NT2/D1 (cell line): ENCODE measurements at places on chromosomes 12 and 14.

GRCh38 chr12:25040593-25040992, 91.7 kb upstream of the BCAT1 start:
- DNase-seq = no peak

DNA sequence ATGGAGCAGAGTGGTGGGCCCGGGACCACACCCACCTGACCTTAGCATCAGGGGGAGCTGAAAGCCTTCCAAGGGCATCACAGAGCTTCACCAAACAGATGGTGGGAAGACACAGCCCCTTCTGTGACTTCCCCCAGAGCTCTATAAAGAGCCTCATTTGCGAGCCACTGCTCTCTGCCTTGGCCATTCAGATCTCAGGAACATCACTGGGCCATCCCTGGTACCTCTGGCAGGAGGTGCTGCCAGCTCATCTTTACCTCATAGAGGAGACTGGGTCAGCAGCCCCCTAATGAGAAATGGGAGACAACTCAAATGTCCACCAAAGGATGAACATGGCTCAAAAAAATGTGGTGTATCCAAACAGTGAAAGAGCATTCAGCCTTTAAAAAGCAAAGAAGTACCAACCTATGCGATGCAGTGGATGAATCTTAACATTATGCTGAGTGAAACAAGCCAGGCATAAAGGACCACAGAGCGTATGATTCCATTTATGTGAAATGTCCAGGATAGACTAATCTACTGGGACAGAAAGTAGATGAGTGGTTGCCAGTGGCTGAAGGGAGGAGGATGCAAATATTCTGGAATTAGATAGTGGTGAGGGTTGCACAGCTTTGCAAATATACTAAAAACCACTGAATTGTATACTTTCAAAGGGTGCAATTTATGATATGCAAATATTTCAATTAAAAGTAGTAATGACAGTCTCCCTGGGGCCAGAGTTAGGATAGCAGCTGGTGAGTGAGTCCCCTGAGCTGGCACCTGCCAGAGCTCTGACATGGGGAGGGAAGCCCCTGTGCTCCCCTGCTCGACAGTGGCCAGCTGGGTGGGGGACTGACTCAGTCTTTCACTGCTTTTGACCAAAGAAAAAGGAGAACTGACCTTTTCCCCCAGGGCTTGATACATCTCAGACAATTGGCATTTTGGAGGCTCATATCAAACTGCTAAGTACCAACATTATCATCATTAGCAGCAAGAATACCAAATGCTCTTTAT, 116.6 kb downstream of the GCH1 start:
- DNase-seq = no peak

GRCh38 chr12:3727877-3728632, 24.9 kb downstream of the CRACR2A start:
- no peak for DNase-seq

DNA sequence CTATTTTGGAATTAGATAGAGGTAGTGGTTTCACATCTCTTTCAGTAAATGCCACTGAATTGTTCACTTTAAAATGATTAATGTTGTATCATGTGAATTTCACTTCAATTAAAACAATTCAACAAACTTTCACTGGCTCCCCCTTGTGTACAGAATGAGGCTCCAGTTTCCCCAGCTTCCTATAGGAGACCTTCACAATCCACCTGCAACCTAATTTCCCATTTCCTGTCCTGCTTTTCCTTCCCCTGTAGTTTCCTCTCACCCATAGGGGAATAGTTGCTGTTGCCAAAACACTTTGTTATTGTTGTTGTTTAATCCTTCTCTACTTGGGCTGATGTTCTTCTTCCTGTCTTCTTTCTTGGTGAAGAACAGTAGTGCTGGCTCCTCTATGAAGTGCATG, 59.8 kb downstream of the NPAS3 start:
- DNase-seq = no peak

- no peak for DNase-seq
These were observed 23.2 kb downstream of the BORCS5 start for GRCh38 chr12:12379831-12380730.

DNA sequence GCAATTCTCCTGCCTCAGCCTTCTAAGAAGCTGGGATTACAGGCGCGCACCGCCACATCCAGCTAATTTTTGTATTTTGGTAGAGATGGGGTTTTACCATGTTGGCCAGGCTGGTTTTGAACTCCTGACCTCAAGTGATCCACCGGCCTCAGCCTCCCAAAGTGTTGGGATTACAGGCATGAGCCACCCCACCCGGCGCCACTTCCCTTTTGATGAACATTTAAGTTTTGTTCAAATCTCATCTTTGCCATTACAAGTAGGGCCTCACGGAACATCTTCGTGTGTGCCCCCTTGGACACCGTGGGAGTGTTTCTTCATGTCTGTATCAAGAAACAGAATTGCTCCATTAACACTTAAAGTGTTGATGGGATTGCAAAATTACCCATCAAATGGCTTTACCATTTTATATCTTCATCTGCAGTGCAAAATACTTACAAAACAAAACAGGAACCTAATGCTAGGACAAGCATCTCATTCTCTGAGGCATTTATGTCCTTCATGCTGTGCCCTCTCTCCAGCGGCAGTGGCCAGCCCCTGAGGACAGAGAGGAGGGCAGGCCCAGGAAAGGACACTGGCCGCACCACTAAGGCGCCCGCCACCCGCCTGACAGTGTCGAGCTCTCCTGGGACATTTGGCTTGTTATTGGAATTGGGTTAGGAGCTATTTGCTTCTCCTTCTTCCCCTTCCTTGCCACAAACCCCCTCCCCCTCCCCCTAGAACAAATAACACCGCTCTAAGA, 61.7 kb downstream of the RFX4 start:
- no peak for DNase-seq
